Activated T-helper 1 cell treated with anti-CD3 and anti-CD28 coated beads, Interleukin-12 subunit alpha, Interleukin-12 subunit beta, Interleukin-2, Interleukin-4 antibody, amounts not matched to agents 30 ng/mL and 10 ng/mL and 1 ng/mL, durations not matched to agents 14 hours and 24 hours and 36 hours (primary cell): ENCODE measurements at places on chromosomes 1 and 21.

DNA sequence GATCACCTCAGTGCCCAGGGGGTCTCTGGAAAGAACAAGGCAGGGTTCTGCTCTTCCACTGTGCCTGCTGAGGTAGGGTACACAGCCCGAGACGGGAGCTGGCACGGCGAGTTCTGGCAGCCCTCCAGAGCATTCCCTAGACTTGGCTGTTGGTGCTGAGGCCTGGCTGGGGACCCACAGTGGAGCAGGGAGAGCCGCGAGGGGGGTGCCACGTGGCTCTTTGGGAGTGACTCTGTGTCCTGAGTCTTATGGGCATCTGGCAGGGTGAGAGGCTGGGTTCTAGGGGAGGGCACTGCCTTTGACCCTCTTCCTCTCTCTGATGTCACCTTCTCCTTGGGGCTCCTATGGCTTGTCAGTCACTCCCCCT, 336.4 kb downstream of the CAMTA1 start:
- no peak for DNase-seq

DNA sequence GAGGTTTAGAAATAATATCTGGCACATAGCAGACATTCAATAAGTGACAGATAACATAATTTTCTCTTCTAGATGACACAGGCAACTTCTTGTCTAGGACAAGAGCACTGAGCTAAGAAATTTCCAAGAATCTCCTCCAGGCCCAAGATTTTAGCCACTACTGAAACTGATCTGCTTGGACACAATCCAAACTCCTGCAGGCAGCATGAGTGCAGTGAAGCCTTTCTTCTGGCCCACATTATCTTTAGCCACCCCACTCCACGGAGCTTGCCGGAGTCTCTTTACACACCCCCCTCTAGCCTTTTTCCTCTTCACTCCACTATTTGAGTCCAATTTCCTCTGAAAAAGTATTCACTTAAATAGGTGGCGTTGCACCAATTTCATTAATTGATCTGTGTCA, 142.9 kb upstream of the DUSP10 start:
- no peak for DNase-seq

DNA sequence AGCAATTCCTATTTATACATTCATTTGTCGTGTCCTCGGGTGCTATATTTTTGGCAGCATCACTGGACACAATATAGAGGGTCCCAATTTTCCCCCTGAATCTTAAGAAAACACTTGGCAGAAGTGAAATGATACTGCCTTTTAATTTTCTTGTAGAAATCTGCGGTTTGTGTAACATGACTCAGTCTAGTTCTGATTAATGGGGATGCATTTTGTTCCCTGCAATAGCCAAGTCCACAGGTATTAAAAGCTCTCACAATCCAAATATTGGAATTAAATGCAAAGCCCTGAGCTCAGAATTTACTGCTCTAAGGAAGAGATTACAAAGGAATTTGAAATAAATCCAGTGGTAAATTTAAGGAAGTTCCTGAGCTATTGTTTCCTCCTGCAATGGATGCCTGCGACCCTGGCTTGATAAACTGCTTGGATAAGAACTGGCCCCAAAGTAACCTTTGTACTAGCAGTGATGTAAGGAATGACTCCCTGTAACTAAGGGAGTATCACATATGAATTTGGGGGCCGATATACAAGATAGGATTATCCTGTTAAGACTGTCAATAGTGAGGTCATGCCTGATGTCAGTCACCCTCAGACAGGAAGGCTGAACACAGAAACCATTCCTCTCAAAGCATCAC, 349.7 kb upstream of the C1orf87 start:
- no peak for DNase-seq

DNA sequence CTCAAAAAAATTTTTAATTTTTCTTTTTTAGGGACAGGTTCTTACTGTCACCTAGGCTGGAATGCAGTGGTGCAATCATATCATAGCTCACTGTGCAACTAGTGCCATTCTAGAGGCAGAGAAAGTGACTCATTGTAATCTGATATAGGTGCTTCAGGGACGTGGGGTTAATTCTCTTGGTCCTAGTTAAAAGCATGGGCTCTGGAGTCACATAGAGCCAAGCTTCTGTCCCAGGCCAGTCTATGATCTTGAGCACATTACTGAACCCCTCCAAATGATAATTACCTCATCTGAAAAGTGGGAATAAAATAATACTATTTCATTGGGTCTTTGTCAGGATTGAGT, 1.1 kb upstream of the ADIPOR1 start:
- DNase-seq, result no peak

DNA sequence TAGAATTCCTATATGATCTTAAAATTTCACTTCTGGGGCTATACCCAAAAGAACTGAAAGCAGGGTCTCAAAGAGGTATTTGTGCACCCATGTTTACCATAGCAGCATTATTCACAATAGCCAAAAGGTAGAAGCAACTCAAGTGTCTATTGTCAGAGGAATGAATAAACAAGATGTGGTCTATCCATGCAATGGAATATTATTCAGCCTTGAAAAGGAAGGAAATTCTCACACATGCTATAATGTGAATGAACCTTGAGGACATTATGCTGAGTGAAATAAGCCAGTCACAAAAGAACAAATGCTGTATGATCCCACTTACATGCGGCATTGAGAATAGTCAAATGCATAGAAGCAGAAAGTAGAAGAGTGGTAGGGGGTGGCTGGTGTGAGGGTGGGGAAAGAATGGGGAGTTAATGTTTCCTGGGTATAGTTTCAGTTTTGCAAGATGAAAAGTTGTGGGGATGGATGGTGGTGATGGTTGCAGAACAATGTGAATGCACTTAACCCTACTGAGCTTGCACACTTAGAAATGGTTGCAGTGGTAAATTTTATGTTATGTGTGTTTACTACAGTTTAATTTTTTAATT, 122.4 kb downstream of the TOMM20 start:
- peak; percentile 37 for DNase-seq

DNA sequence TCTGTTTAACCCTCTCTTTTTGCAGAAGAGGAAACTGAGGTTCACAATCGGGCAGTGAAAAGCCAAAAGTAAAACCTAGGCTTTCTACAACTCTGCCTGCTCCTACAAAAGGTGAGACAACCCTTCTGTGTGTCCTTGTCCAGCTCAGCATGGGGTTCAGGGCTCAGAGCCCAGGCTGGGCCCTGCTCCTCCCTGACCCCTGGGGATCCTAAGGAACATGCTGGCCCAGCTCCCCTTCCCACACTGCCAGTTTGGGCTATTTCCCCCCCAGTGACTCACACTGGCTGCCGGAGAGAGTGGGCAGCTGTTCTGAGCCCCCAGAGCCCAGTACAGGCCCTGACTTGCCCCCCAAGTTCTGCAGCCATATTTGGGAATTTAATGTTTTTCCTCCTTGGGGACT, 8.9 kb downstream of the FAM229A start:
- DNase-seq, result no peak

GRCh38 chr21:42107881-42108553, 36.9 kb downstream of the UMODL1 start:
- DNase-seq, result peak; percentile 50

DNA sequence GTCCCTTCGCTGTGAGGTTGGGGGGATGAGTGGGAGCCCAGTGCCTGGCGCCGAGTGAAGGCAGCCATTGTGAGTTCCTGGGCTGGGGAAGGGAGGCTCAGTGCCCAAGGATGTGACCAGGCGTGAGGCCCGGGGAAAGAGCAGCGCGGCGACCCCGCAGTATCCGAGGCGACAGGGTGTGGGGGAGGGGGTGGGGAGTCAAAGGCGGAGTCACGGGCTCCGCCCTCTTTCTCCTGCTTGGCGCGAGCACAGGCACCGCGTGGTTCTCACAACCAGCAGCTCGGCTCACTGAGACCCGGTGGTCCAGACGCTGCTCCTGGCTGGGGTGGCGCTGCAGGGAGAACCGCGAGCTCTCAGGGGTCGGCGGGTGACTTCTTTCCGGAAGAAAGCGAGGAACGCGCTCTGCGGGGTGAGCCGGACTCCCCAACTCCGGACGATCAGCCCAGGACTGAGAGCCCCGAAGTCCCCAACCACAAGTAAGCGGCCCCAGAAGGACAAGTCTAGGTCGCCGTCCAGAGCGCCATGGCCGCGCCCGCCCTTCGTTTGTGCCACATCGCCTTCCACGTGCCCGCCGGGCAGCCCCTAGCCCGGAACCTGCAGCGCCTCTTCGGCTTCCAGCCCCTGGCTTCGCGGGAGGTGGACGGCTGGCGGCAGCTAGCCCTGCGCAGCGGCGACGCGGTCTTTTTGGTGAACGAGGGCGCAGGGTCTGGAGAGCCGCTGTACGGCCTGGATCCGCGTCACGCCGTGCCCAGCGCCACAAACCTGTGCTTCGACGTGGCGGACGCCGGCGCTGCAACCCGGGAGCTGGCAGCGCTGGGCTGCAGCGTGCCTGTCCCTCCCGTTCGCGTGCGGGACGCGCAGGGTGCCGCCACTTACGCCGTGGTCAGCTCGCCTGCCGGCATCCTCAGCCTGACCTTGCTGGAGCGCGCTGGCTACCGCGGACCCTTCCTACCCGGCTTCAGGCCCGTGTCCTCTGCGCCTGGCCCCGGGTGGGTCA, at the start of gene HPDL:
Gene HPDL (plus strand): TSS at position 269 of the 997 bp plus-strand sequence. CDS start 254 bp downstream, at position 523.
- DNase-seq, result peak; percentile 35

- no peak for DNase-seq
Observed at GRCh38 chr1:80961464-80962190, 839.1 kb upstream of the ADGRL2 start.

- DNase-seq, result no peak
Observed at GRCh38 chr1:76562292-76562691, 305.0 kb upstream of the ST6GALNAC5 start.

- DNase-seq, result peak; percentile 1
Observed at GRCh38 chr1:231724876-231725647, 98.5 kb downstream of the DISC1 start.

DNA sequence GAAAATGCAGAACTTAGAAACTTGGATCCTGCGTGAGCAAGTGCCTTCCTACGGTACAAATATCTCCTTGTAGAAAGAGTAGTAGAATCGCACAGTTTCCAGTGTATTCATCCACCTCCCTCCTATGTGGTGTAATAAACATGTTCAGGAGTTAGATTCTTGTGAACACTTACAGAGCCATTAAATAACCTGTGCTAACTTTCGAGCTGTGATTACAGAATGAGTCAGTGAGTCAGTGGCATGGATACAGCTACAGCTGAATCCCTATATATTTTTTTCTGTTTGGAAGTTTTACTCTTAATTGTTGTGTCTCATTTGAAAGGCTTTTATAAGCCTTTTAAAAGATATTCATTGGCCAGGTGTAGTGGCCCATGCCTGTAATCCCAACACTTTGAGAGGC, 148.7 kb downstream of the EDEM3 start:
- DNase-seq, result no peak
